Stimulated activated CD4-positive, alpha-beta T cell treated with anti-CD3 and anti-CD28 coated beads, Interleukin-15, amount 100 ng/mL, for 1 hour (primary cell): ENCODE measurements at places on chromosomes 16 and 17.

DNA sequence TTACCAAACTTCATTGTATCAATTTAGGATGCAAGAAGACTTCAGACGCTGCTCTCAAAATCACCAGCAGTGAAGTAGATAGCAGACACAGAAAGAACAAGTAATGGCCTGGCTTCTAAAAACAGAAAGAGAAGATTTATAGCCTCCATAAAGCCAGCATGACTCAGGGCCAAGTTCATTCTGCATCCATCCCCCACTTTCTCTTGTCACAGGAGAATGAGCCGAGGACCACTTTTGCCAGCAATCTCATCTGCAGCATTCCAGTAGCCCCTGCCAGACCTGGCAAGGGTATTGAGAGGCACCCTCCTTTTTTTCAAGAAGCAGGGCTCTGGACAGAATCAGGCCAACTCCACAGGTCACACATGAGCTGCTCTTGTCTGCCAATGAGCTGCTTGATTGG lies 355.4 kb upstream of the SOX9 start:
- no peak for DNase-seq

DNA sequence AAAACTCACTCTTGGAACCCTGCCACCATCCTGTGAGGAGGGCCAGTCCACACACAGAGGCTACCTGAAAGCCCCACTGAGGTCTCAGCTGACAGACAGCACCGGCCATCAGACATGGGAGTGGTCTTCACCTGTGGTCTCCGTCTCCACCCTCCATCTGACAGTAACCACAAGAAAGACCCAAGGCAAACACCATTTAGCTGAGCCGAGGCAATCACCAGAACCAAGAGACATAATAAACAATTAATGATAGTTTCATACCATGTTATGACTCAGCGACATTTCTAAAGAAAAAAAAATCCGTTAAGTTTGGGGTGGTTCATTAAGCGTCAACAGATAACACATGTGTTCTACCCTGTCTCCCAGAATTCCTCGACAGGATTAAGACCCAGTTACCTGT lies 6.1 kb upstream of the EVPLL start:
- DNase-seq, result no peak

DNA sequence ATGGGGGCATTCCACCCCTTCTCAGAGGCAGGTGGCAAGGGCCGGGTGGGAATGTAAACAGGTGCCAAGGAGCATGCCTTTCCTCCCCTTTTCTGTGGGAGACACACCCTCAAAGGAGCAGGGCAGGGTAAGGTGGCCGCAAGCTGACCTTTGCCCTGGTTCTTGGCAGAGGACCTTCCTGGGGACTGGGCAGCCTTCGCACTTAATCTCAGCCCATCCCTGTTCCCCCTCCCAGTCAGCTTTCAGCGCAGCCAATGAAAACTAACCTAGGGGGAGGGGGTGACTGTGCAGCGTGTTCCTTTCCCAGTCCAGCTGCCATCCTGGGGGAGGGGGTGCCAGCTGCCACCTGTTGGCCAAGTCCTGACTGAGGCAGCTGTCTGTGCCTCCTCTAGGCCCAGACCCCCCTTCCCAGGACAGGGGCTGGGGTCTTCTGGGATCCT lies 2.8 kb downstream of the TRAF4 start:
- DNase-seq, result no peak

DNA sequence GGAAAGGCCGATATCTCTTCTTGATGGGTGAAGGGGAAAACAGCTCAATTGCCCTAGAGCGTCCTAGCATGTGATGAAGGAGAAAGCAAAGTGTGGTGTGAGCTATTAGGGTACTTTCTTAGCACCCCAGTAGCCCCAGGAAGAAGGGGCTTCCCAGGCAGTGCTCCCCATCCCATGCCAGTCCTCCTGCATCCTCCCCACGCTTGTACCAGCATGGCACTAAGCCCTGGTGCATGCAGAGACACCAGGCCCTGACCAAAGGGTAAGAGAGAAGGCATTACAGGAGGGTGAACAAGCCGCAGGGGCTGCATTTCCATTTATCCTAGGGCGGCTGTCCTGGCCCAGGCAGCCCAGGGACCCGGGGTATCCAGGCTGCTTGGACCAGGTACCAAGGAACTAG lies 3.1 kb downstream of the CYB561 start:
- no peak for DNase-seq

GRCh38 chr17:81044764-81045589 lies 10.0 kb downstream of the BAIAP2 start:
- DNase-seq, result no peak

DNA sequence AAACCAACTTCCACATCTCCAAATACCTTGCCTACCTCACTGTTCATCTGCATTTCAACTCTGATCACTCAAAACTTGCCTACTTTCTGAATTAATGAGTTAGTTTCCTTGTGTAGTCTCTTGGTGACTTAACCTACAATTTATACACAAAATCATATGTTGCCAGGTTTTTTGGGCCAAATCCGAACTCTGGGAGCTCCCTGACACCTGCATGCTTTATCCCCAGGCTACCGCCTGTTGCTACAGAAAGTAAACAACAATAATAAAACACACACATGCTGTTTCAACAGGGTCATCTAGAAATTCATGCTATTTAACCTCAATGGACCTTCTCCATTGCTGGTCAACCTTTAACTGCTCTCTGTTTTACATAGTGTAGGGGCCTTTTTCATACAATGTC lies 104.5 kb upstream of the AXIN2 start:
- no peak for DNase-seq

DNA sequence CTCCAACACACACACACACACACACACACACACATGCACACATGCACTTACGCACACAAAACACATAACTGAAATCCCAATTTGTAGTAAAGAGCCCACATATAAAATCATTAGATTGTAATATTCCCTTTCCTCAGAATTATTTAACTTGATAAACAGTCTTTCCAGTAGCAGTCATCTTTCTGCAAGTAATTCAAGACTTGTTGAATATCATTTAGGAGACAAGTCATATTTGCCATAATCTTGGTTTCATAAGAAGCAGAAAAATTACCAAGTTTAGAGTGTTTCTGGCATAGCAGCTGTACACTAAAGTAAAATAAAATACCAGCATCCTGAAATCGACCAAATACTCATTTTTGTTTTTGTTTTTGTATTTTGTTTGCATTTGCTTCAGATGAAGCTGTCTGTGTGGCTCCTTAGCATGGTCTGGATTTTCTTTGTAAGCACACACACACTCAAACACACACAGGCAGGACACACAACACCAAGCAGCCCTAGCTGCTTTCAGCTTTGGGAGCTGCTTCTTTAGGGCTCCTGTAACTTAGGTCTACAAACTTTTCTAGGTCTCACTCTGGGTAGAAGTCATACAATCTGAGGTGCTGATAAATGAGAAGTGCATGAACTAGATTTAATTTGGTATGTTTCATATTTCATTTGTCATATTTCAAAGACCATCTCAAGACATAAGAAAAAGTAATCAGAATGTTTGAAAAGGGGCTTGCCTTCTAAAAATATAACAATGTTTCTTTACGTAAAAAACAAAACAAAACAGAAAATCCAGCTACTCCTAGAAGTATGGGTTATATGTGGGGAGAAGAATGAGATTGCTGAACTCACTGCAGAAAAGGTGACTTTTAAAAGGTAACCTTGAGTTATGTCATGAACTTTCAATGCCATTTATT lies 3.0 kb downstream of the SALL1 start:
- no peak for DNase-seq

- no peak for DNase-seq
These were observed 52.1 kb downstream of the CACNG3 start for GRCh38 chr16:24308200-24308599.

- no peak for DNase-seq
These were observed 25.0 kb downstream of the RMI2 start for GRCh38 chr16:11370084-11370931.

DNA sequence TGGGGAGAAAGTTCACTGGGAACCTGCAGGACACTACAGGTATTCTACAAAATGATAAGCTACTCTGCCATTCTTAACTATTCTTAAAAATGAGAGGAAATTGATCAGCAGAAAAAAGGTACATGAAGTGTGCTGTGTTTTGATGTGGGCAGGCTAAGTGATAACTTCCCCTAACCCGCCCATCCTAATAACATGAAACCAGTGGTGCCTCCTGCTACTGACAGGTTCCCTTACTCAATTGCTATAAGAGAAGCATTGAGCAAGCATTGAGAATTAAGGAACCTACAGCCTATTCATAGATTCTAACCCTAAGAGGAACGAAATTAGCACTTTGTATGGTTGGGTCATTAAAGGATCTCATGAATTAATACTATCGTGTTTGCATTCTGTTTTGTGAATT lies 18.9 kb downstream of the XYLT1 start:
- no peak for DNase-seq

GRCh38 chr17:34009912-34010311 lies 245.2 kb upstream of the CCL2 start:
- no peak for DNase-seq

GRCh38 chr16:61957075-61957855 lies 79.0 kb downstream of the CDH8 start:
- DNase-seq, result no peak
